ENCODE measurements at places on chromosomes 13 and 19.
A peak's percentile ranks its signal among the peaks of the same experiment; 100 is the strongest.

- no peak for DNase-seq
Measured at GRCh38 chr13:31199527-31199848, 287 bp upstream of the B3GLCT start.

DNA sequence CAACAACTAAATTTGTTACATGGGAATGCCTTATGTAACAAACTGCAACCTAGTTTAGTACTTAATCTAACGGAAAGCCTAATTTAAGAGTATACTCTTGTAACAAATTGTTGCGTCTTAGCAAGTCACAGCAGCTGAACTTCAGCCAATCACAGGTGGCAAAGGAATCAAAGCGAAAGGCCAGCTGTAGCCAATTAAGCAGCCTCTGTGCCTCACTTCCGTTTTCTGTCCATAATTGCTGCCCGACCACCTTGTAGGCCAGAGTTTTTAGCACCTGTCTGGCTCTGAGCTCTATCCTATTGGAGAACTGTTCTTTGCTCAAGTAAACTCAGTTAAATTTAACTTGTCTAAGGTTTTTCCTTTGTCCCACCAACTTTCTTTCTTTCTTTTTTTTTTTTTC is 18.1 kb upstream of the HSPH1 start:
- no peak for DNase-seq

GRCh38 chr19:16841391-16841926 is 12.3 kb downstream of the SIN3B start:
- DNase-seq, result no peak

DNA sequence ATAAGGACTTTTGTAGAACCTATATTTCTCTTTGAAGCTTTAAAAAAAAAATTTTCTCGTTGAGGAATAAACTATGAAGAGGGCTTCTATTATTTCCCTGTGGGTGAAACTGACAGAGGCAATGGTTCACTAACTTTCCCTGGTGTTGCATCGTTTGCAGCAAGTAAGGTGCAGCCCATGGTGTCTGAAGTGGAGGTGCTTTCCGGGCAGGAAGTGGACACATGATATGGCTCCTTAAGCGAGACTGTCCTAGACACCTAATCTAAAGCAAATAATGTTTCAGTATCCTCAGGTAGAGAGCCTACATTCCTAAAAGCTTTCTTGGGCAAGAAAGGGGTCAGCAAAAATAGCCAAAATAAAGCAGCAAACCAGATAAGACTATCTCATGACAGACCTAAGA is 437.6 kb upstream of the ARGLU1 start:
- no peak for DNase-seq

DNA sequence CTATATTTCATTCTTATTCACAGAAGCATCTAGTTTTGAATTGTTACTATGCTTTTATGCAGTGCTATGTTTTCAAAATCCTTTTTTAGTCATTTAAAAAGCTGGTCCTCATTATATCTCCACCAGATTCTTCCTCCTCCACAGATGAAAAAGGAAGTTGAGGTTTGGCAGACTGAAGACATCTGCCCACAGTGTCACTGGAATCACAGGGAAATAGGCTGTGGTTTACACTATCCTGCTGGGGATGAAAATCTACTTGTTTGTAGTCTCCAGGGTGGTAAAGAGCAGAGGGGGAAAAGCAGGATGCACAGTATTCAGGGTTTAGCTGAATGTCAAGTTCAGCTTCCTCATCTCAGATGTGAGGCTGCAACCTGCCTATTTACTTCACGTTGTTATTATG is 351.2 kb downstream of the DNAJC15 start:
- DNase-seq, result no peak

DNA sequence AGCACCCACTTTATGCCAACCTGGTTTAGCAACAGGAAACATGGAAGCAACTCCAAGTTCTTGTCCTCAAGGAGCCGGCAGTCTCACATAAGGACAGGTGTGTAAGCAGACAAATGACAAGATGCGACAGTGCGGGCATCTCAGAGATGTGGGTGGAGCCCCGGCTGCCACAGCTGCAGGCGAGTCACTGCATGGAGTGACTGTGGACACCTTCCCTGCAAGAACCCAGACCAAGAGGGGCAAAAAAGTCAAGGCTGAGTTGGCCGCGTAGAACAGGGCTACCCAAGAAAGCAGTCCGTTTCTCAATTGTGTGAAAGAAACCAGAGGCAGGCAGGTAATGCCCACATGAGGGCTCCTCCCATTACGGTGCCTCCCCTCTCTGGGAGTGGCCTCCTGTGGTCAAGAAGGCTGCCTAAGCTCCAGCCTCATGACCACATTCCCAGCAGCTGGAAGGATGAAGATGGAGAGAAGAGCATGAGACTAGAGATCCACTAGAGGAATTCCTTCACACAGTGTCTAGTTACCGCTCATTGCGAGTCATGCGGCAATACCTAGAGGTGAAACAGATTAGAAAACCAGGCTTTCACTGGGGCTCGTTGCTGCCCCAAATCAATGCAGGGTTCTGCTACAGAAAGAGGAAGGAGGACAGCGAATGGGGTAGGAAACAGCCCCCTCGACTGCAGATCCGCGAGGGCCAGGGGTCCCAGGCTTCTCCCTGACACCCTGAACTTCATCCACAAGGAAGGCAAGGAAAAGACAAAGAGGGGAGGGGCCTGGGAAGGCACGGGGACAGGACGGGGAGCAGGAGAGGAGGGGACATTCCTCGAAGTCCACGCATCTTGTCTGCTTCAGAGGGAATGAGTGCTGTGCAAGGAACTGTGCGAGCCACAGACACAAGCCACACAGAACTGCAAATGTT is 80.2 kb downstream of the SPACA7 start:
- no peak for DNase-seq

DNA sequence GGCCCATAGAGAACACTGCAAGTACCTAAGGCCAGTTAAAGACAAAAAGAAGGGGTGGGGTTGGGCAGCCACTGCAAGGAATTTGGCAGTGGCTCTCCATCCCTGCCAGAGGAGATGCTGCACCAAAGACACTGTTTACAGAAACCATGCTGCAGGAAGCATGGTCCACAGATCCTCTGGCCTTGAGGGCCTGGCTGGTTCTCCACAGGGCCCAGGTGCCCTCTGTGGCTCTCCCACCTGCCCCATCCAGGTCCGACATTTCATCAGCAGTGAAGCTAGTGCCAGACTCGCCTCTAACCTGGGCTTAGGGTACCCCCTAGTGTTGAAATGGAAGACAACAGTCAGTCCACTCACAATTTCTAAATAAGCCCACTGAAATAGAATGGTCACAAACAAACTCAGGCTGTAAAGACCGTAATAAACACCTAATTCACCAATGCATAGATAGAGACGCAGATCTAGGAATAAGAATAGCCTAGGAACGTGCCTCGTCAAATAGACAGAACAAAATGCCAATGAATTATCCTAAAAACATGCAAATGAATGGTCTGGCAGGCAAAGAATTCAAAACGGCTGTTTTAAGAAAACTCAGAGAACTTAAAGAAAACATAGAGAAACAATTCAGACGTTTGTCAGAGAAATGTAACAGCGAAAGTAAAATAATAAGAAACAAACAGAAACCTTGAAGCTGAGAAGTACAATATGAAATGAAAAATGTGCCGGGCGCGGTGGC is 23.3 kb downstream of the LYPD4 start:
- DNase-seq, result peak; percentile 11

DNA sequence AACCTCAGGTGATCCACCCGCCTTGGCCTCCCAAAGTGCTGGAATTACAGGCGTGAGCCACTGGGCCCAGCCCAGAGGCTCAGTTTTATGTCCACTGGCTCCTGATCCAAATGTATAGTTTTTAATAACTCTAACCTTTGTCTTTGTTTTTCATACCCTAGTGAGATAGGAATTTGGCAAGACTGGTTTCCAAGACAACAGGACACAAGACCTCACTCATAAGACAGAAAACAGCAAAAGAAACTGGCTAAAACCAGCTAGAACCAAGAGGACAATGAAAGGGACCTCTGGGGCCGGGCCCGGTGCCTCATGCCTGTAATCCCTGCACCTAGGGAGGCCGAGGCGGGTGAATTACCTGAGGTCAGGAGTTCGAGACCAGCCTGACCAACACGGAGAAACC is 27.6 kb downstream of the CPT1C start:
- no peak for DNase-seq

- DNase-seq, result no peak
Measured at GRCh38 chr13:110305949-110306339, 1.0 kb downstream of the COL4A1 start.

GRCh38 chr19:56834564-56835375 is 5.8 kb downstream of the PEG3 start:
- DNase-seq, result no peak

- DNase-seq, result no peak
Measured at GRCh38 chr19:58476498-58477015, 405 bp downstream of the ZNF446 start.

DNA sequence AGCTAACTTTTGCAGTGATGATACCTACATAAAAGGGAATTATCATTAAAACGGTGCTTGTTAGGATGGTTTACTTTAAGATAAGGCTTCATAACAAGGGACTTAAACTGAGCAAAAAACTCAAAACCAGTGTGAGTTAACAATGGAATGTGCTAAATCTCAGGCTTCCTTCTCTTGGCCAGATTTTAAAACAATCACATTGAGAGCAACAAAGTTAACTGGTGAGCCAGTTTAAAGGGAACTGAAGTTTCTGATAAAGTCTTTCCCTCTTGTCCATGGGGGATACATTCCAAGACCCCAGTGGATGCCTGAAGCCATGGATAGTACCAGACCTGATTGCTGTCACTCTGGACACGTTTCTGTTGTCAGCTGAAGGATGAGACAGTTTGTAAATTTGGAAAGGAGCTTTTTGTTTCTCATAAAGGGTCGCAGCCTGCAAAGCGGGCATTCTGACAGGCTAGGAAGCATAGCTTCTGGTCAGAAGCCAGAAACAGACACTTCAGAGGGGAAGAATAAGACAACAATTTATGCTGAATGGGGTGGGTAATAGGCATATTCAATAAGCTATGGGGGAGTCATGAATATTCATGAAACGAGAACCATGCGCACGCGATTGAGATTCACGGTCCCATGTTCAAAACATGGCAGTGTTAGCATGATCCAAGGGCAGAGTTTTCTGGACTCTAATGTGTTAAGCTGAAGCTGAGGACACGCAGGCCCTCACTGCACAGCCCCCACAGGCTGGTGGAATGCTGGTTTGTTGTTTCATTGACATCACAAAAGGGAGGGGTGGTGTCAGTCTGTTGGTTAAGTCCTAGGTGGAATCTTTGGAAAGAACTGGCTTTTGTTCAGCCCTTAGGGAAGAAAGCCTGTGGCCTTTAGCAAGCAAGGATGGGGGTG is 150.6 kb upstream of the RNF113B start:
- no peak for DNase-seq

- no peak for DNase-seq
Measured at GRCh38 chr19:46958532-46958931, 61.1 kb upstream of the NPAS1 start.

- peak; percentile 49 for DNase-seq
Measured at GRCh38 chr19:36331353-36332228, 47.4 kb downstream of the ZFP14 start.

- no peak for DNase-seq
Measured at GRCh38 chr13:95007322-95007721, 293.9 kb downstream of the ABCC4 start.

GRCh38 chr13:113998781-113999617 is 25.1 kb upstream of the C13orf46 start:
- no peak for DNase-seq

DNA sequence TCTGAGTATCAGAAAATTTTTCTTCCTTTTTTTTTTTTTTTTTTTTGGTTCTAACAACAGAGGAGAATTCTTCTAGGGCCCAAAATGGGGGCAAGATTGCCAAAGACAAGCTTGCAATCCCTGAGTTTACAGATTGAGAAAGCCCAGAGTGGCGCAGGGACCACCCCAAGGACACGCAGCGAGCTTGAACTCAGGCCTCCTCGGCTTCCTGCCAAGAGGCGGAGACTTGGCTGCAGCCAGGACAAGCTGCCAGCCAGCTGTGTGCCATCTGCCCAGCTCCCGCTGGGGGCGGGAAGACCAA is 506 bp upstream of the MRPL34 start:
- DNase-seq, result no peak

- DNase-seq, result no peak
Measured at GRCh38 chr13:79311386-79311785, 94.7 kb downstream of the RBM26 start.

DNA sequence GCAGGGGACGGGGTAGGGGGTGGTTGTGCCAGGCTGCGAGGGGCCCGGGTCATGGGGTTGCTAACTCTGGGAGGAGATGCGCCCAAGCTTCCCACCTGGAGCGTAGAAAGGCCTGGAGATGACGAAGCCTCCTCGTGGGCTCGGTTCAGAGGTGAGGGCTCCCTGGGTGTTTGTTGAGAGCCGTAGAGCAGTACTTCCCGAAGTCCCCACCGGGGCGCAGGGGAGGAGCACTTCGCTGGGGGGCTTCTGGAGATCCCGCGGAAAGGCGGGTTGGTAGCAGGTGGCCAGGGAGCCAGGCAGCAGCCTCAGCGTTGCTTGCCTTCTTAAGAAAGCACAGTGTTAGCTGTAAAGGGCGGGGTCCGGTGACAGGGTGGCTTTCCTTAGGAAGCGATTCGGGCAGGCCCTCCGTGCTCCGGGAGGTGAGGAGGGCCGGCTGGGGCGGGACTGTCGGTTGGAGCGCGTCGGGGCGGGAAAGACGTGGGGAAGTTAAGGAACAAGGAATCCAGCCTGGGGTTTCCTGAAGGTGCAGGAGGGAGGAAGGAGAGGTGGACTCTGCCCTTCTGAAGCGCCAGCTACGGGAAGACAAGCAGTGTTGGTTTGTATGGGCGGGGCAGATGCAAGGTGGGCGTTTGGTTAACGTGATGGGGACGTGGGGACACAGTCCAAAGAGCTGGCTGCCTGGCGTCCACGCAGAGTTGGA is 3.3 kb downstream of the VSTM2B start:
- no peak for DNase-seq

DNA sequence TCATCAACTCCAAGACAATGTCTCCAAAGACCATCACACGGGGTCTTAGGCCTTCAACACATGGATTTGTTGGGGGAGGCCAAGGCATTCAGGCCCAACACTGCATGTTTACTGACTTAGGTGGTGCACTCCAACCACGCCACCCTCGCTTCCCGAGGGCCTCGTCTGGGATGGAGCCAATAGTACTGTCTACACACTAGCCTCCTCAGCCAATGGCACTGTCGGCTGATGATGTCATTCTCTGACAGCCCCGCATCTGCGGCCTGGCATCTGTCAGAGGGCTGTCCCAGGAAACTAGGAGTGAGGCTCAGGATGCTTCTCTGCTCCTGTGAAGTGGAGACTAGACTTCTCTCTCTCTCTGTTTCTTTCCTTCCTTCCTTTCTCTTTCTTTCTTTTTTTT is 96.6 kb downstream of the TEX26 start:
- no peak for DNase-seq

GRCh38 chr19:4709440-4710280 is 14.0 kb downstream of the DPP9 start:
- no peak for DNase-seq

DNA sequence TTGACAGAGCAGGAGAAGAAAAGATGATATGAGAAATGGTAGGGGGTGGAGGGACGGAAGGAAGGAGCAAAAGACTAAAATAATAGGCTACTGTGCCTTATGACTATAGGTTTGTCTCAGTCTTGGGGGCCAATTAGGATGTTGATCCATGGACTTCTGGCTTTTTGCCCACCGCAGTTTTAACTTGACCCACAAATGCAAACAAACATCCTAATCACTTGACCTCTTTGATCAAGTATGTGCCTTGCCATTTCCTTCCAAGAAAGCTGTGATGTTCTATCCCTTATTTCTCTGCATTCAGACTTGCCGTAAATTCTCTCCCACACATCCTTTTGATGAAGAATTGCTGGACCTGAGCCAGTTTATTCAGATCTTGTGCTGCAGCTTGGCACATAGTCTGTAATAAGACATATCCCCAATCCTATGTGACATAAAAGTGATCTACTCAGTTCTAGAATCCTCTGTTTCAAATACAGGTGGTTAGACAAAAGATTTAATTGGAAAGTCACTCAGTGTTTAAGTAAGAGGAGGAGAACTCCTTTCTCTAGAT is 62.8 kb downstream of the TPT1 start:
- DNase-seq, result no peak

All from stimulated activated CD8-positive, alpha-beta memory T cell treated with anti-CD3 and anti-CD28 coated beads, Interleukin-2, amount 100 ng/mL, for 48 hours (primary cell).